Activated T-helper 1 cell treated with anti-CD3 and anti-CD28 coated beads, Interleukin-2, amount 50 U/mL, for 16 hours (primary cell): ENCODE measurements at places on chromosomes 12 and 14.

- DNase-seq = no peak
Observed at GRCh38 chr12:53472056-53472582, 20.2 kb downstream of the PCBP2 start.

DNA sequence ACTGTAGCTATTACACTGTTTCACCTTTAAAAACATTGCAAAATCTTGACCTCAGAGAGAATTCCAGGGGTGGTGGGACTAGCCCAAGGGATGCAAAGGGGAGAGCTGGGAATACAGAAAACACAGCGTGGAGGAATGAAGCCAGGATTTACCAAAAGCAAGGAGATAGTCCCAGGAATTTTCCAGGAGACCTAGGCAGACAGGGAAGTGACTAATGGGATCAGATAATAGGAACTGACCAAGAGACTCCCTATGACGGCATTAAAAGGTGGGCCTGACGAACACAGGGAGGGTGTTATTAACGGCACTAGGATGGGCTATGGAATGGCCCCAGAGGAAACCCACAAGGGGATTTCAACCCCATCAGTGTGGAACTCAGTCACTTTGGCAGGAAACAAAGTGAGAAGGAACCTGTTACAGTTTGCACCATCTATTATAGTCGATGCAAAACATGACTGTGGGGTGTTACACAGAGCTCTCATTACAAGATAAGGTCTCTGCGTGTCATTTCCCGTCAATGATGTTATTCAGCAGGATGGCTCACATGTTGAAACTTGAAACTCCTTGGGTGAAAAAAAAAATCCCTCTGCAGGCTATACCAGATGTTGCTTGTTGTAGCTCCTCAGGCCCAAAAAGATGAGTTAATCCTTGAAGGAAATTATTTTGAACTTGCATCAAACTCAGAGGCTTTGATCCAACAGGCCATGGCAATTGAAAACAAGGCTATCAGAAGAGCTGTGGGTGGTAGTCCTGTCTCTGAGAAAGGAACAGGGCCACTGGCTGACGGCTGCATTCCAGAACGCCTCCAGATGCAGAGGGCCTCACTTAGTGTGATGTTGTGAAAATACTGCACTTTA, 58.7 kb downstream of the DRAM1 start:
- DNase-seq = no peak

GRCh38 chr12:62260733-62261683, 804 bp downstream of the USP15 start:
- peak; percentile 35 for DNase-seq

DNA sequence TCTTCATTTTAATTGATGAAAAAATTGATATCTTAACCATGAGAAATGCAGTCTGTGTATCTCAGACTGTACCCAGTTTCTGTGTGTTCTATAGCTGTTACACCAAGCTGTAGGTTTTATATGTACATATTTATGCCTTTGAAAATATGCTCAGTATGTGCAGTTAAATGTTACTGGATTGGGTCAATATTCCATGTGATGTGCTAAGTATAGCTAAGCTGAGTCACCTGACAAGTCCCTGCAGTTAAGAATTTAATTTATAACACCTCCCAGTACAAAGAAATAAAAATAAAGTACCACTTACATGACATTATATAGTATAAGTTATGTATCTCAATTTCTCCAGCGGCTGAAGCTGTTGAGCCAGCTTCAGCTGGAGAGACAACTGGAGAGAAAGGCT, 984.0 kb downstream of the GALC start:
- no peak for DNase-seq

- no peak for DNase-seq
Observed at GRCh38 chr12:110001596-110001995, 2.4 kb downstream of the ANKRD13A start.

GRCh38 chr14:76810953-76811400, 1.7 kb downstream of the ANGEL1 start:
- no peak for DNase-seq

GRCh38 chr12:87953256-87953860, 75.8 kb downstream of the C12orf50 start:
- no peak for DNase-seq

DNA sequence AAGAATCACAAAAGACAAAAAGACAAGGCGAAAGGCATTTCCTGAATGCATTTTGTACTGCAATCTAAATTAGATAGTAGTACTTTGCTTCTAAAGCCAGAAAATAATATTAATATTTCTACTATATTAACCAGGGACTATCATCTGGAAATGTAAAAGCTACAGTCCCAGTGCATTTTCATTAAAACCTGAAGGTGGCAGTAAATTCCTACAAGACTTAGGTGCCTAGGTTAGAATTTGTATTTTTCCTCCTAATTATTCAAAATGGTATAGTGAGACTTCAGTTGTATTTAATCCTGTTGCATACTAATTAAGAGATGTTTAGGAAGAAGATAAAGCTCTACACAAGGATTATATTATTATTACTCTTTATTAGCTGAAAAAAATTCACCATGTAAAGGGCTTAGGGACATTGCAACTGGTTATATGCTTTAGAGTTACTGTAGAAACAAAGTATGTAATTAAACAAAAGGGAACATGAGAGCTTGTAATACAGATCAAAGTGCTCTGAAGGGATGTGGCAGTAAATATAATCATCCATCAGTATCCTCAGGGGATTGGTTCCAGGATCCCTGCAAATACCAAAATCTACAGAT, 53.6 kb downstream of the BRMS1L start:
- DNase-seq = no peak

DNA sequence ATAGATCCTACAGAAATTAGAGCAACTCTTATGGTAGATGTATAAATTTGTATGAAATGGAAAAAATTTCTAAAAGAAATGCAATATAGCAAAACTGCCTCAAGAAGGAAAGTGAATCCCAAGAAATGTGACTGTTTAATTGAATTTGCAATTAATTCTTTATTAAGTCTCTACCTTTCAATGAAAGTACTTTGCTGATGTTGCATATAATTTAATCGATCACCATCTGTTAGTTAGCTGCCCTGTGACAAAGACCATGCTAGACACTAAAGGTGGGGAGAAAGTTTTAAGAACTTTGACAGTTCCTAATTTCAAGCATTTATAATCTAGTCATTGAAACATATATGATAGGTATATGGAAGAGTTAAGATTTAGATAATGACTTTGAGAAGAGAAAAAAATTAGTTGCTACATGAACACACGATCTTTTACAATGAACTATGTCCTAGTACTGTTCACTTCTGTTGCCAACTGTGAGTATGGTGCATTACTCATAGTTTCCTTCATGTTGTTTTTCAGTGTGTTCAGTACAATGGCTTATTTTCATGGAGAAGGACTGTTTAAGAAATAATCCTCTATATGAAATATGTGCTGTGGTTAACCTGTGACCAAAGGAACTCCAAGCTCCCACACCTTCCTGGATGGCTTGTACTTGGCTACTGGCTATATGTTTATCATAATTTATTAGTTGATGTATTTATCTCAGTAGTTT, 128.4 kb downstream of the METTL25 start:
- no peak for DNase-seq

DNA sequence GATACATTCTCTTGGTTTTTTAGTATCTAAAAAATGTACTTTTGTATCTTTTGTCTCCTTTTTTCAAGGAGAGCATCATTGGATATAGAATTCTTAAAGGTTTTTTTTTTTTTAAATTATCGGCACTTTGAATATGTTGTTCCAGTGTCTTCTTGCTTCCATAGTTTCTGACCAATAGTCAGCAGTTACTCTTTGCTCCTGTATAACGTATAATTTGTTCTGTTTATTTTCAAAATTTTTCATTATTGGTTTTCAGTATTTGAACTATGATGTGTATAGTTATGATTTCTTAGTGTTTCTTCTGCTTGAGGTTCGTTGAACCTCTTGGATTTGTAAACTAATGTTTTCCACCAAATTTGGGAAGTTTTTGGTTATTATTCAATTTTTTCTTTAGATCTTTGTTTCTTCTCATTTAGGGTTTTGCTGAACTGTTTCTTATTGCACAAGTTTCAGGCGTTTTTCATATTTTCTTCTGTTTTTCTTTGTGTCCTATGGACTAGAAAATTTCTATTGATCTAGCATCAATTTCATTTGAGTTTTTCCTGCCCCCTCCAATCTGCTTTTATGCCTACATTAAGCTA, 93.9 kb downstream of the PLBD1 start:
- DNase-seq = no peak

DNA sequence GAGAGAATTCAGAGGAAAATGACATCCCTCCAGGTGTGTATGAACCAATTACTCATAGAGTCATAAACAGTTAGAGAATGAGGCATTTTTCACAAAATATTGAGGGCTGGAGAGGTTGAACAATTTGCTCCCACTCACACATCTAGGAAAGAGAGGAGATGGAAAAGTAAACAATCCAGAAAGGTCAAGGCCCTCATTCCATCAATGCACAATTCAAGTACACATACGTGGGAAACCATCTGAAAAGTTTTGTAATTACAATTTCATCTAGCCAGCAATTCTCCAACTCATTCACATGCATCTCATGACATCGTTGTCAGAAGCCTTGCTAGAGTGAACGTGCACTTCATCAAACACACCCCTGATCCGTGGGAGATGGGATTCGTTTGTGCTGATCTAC, 15.7 kb upstream of the BCL2L14 start:
- no peak for DNase-seq

- no peak for DNase-seq
Observed at GRCh38 chr12:94042321-94042720, 106.1 kb upstream of the PLXNC1 start.

DNA sequence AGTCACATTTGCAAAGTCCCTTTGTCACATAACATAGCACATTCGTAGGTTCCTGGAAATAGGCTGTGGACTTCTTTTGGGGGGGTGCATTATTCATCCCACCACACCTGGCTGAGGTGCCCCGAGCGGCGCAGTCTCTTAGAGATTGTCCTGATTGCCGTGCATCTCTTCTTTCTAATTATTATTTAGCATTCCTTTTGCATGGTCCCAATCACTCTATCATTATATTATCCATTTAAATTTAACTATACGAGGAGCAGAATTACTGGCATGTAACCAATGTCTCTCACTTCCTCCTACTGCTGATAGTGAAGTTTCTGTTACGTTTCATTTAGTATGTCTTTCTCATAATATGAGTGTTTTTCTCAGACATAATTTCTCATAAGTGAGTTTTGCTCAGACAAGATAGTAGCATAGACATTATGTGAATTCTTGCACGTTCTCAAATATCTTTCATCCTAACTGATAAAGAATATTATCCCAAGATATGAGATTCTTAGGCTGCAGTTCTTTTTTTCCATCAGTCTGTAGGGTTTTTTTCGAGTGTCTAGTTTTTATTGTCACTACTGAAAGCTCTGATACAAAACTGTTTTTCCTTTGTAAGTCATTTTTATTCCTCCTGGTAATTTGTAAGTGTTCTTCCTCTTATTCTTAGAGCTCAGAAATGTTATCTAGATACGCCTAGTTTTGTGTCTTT, 444.3 kb downstream of the NELL2 start:
- DNase-seq = no peak

- no peak for DNase-seq
Observed at GRCh38 chr14:68409387-68409786, 383.5 kb downstream of the ZFP36L1 start.

GRCh38 chr12:87008785-87009384, 752.7 kb upstream of the MGAT4C start:
- no peak for DNase-seq

GRCh38 chr14:60845523-60845922, 111.0 kb downstream of the MNAT1 start:
- no peak for DNase-seq

DNA sequence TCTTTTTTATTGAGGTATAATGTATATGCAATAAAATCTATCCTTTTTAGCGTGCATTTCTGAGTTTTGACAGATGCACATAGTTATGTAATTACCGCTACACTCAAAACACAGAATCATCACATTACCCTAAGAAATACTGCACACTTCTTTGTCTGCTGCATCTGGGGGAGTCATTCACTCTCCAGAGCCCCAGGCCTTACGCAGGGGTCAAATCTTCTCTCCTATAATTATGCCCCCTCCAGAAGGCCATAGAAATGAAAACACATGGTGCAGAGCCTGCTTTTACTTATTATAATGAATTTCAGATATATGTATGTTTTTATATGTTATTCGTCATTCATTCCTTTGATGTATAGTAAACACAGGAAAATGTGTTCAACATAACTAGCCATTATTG, 296.5 kb upstream of the TMEM132C start:
- DNase-seq = no peak

DNA sequence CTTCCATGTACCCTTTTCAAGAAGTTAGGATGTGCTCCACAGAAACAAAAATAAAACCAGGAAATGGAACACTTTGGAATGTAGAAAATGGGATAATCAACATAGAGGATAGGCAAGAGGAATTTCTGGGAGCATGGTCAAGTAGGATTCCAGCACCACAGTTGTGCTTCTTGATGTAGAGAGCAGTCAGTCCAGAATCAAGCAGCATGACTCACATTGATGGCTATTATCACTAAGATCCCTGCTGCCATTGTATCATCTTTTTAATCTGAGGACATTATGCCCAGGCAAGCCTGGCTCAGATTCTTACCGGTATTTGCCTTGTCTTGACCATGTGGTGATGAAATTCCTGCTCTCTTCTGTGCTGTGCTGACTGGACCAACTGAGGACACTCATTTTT, 5.7 kb downstream of the ETFRF1 start:
- no peak for DNase-seq

GRCh38 chr14:82562881-82563280, 1029.2 kb upstream of the SEL1L start:
- DNase-seq = no peak

GRCh38 chr14:68671909-68672308, 121.0 kb downstream of the ZFP36L1 start:
- DNase-seq = no peak

DNA sequence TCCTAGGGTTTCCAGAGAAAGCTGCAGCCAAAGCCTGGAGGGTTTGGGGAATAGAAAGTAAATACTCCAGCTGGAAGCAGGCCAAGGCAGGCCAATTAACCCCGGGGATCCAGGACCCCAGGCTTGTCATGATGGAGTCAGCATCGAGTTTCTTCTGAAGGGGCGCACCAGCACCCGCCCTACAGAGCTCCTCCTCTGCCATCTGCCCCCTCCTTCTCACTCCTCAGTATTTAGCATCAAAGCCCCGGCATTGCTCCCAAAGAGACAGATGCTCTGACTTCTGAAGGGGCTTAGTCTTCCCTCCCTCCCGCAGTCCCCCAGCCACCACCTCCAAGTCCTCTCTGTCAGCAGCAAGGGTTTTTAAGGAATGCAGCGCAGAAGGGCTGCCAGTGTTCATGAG, 285.1 kb upstream of the NOS1 start:
- DNase-seq = no peak

- DNase-seq = no peak
Observed at GRCh38 chr14:99316281-99317163, 44.5 kb upstream of the BCL11B start.
